CD8-positive, alpha-beta memory T cell (primary cell): ENCODE measurements at places on chromosomes 16 and 17. TPM values are rescaled to one million over a fixed set of nuclear protein-coding genes. Genes with fewer than 3 reads are reported as not detected.
A peak's percentile ranks its signal among the peaks of the same experiment; 100 is the strongest.

- no peak for DNase-seq
Measured at GRCh38 chr16:1906846-1907165, 11.4 kb downstream of the HS3ST6 start.

DNA sequence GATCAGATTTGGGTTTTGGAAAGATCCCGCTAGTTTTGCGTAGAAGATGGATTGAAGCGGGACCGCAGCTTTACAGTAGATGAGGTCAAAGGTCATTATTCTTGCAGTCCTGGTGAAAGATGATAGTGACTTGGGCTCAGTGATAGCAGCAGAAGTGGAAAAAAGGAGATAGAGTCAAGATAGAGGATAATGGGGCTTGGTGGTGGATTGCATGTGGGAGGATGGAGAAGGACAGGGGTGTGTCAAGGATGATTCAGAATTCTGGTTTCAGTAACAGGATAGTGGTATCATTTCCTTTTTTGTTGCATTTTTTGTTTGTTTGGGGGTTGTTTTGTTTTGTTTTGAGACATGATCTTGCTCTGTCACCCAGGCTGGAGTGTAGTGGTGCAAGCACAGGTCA, 28.7 kb downstream of the CHD9NB start:
- no peak for DNase-seq

DNA sequence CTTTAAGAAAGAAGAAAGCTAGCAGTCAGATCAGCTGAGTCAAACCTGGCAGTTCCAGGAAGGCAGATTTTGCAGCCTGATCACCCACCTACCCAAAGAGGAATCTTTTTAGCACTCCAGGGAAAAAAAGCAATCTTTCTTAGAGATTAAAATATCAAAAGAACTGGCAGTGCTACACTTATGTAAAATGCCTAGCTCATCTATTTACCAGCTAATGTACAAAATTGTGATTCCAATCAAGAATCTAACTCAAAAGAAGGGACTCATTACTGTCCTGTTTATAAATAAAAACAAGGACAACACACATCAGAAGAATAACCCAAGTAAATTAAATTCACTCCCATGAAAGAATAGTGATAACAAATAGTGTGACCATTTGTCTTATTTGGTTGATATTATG, 222.4 kb upstream of the ERCC4 start:
- no peak for DNase-seq

DNA sequence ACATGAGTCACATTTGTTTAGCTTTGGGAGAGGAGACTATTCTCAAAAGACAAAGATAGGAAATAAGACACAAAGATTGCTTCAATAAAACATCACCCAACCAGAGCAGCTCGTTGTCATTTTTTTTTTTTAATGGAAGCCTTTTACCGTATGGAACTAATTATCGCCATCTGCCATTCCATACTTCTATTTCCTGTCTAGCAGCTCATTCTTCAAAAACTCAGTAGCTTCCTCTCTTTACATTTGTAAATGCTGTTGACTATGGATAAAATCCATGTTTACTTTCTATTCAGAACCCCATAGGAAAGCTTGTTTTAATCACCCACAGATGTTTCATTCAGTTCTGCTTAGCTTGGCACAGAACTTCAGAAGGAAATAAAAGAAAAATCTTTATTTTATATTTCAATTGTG, 110.0 kb upstream of the PSMD7 start:
- DNase-seq: no peak

GRCh38 chr16:79250502-79251098, 349.9 kb downstream of the MAF start:
- no peak for DNase-seq

DNA sequence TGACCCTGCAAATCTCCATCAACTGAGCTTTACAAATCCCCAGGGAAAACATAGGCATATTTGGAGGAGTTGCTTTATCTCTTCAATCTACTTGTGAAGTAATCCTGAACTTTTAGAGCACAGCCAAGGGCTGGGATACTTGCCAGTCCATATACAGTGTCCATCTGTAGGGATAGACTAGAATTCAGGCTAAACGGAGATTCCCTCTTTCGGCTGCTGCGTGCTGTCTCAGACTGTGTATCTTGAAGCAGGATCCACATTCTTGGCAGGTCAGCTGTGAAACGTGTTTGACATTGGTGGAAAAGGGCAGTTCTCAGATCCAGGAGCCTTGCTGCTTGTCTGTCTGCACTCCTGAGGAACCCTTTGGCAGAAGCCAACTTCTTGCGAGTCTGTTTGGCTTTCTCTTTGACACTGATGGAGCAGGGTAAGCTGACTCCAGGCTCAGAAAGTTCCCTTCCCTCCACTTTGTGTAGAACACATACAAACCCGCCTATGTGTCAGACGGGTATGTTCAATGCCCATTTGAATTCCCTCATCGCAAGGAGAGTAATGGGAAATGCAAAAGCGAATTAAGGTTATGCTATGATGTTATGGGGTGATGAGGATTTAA, 221.8 kb downstream of the MAP2K4 start:
- no peak for DNase-seq

DNA sequence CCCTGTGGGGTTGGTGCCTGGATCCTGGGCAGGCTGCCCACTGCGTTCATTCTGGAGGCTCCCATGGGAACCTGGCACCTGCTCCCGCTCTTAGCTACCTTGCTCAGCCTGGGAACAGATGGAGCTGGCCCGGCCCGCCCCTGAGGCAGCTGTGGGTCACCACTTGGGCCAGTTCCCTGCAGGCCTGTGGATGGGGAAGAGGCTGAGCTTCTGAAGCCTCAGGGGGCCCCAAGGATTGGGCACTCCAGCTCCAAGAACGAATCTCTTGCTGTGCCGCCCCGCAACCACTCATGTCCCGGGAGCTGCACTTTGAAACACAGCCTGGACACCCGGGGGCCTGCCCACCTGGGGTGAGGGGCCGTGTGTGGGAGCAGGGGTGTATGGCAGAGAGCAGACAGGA, 37.7 kb downstream of the BAHCC1 start:
- DNase-seq: no peak

DNA sequence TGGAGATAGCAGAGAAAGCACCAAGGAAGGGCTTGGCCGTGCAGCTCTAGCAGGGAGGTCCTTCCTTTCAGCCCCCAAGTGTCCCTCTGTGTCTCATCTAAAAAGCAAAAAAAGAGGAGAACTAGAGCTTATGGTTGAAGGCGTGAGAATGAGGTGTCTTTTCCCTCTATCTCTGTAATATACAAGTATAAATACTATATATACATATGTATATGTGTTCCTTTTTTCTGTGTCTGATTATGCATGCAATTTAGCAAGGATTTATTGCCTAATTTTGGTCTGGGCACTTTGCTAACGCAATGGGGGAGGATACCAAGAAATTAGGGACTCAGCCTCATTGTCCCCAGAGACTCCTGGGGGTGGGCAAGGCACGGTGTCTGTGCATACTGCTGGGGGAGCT, 90.2 kb upstream of the CCL2 start:
- no peak for DNase-seq

GRCh38 chr17:40531051-40531991, 29.9 kb upstream of the TNS4 start:
- peak; percentile 60 for DNase-seq

DNA sequence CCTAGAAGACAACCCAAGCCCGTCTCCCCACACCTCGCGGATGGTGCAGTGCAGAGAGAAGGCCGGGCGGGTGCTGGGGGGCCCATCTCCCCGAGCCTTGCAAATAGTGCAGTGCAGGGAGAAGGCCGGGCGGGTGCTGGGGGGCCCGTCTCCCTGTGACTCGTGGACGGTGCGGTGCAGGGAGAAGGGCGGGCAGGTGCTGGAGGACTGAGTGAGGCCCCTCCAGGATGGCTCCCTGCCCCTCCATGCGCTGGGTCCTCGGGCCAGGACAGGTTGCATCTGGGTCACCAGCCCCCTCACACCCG, 40.0 kb upstream of the ACSF3 start:
- DNase-seq: no peak

Gene KRTAP9-4
- total RNA-seq: not detected

Gene MYL11
- total RNA-seq: 2.4 TPM

Gene OR1F1
- not detected for total RNA-seq

Gene MYO15A
- total RNA-seq: 0.31 TPM
